Activated CD8-positive, alpha-beta T cell treated with anti-CD3 and anti-CD28 coated beads for 36 hours (primary cell): ENCODE measurements at places on chromosomes 3 and 15.

DNA sequence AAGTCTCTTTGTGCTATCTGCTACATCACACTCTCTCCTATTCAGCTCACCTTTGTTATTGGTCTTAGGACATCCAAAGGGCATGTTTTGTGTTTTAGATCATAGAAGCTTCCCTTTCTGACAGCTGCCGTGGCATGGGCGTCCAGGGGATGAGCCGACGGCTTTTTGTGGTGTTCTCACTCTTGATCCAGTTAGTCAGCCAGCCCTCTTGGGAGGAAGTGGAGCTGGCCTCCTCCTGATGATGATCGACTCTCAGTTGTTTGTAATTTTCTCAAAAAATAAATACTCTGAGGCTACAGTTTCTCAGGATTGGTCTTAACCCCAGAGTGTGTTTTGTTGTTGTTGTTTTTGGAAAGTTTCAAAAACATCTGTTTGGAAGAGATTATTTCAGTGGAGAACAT is 34.4 kb downstream of the BOC start:
- no peak for DNase-seq

GRCh38 chr15:77507143-77507897 is 86.6 kb downstream of the HMG20A start:
- DNase-seq: no peak

- DNase-seq: no peak
These were observed 87.2 kb downstream of the MB21D2 start for GRCh38 chr3:192830291-192831110.

DNA sequence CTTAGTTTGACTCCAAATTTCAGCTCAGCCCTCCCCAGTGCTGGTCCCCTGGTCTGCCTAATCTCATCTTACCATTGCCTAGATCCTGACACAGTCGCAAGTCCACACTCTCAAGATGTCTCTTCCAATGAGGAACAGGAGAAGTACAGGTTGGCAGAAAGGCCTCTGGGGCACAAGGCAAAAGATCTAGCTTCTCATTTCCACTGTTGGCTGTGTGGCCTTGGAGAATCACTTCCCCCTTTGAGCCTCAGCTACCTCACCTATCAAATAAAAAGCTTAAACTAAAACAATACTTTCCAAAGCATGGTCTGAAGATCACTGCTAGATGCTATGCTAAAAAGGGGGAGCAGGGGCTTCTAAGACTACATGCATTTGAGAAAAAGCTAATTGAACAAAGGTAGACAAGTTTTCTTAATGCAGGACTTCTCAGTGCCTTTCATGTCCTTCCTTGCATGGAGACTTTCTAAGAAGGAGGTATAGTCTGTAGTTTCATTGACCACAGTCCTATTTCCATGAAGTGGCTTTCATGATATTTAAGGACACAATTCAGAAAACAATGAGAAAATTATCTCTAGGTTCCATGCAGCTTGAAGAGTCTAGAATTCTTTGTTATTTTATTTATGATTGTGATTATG is 118.0 kb upstream of the RAD18 start:
- no peak for DNase-seq

GRCh38 chr15:33142708-33143107 is 51.8 kb downstream of the FMN1 start:
- DNase-seq: no peak

DNA sequence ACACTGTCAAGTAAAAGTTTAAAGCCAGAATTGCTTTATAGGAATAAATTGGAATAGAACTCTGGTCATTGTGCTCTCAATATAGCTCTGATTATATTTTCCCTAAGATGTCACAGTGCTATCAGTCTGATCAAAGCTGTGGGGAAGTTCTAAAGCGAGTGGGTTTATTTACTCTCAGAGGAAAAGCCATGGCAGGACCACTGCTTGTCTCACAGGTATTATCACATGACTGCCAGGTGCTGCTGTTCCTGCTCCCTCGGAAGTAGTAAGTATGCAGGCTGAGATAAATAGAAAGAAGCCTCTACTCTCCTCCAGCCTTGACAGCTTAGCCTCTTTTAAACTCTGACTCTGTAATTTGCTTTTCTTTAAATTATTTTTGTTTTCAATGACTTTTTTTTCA is 49.1 kb upstream of the UTS2B start:
- DNase-seq: no peak
